ENCODE measurements at places on chromosomes 5 and 9. TPM values are rescaled to one million over a fixed set of nuclear protein-coding genes. Genes with fewer than 3 reads are reported as not detected.

The NUTM2G gene
- not detected for total RNA-seq

The GSN gene
- total RNA-seq, result 5.8 TPM

The GHR gene
- not detected for total RNA-seq

The FAM200C gene
- 1.0 TPM for total RNA-seq

The SLC6A7 gene
- total RNA-seq, result not detected

The COQ4 gene
- 28.4 TPM for total RNA-seq

The ENTPD8 gene
- not detected for total RNA-seq
